HFF-Myc (cell line): ENCODE measurements at places on chromosomes 1 and 21.

- DNase-seq = no peak
Measured at GRCh38 chr1:158901623-158902022, 29.7 kb upstream of the PYHIN1 start.

GRCh38 chr1:53626616-53627015, 112.3 kb downstream of the GLIS1 start:
- DNase-seq = no peak

- DNase-seq = no peak
Measured at GRCh38 chr1:174297351-174297750, 138.0 kb downstream of the RABGAP1L start.

DNA sequence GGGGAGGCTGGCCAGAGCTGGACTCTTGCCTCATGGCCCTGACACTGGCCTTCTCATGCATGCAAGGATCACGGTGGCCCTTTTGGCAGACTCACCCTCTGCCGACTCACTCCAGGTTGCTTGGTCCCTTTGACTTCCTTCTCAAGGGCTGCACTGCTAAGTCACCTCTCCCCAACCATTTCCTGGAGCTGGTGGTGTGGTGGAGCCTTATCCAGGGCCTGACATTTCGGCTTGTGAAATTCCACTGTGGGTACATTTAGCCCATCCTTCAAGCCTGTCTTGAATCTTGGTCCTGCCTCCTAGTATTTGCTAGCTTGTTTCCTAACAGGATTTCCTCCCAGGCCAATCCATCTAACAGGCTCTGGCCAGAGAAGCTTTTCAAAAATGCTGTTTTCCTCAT, 52.6 kb upstream of the JUN start:
- DNase-seq = no peak

GRCh38 chr1:119956306-119956705, 60.0 kb upstream of the ADAM30 start:
- no peak for DNase-seq

DNA sequence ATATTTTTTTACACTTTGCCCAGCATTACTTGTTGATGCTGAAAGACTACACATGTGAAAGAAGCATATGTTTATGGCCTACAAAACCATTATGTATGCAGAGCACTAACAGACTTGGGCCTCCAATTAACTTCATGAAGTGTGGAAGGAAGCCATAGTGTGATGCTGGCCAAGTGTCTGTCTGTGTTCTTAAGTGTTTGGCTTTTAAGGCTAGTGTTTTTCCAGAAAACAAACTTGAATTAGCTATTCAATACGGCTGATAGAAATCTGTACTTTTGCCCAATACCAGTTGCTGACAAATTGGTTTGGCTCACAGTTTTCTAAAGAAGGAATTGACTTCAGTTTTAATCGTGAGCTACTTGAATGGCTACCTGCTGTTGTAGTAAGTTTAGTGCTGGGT, 136.1 kb downstream of the ADGRL2 start:
- DNase-seq = no peak

DNA sequence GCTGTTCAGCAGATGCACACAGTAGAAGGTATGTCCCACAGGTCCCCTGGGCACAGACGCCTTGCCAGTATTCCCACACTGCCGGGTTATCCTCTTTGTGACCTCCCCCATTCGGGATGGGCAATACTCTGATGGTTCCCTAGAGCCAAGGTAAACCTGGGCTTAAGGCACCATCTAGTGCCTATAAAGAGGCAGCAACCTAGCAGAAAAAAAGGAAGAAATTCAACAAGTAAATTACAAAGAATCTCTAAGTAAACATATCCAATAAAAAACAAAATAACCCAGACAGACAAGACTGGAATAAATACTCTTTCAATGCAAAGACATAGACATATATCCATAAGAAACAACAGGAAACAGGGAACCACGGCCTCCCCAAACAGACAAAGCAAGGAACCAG, 39.4 kb downstream of the HSF2BP start:
- no peak for DNase-seq

- no peak for DNase-seq
Measured at GRCh38 chr1:245475126-245475525, 320.3 kb downstream of the KIF26B start.
